Adrenal gland (tissue), 19 donors: ENCODE measurements at places on chromosomes 12 and 14.

DNA sequence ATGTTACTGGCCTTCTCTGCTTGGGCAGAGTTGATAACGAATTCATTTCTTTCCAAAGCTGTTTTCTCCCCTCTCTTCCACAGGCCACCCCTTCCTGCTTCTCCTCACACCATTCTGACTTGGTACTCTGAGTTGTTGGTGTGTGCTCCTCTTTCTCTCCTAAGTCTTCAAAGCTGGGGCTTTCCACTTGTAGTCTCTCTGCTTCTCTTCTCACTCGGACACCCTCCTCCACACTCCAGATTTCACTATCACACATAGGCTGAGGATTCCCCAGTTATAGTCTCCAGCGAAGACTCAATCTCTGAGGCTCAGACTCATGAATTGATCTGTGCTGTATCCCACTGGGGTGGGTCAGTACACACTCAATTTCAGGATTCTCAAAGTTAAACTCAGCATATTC, 201.0 kb downstream of the SSPN start:
- DNase-seq = no peak

- peak; percentile 30 for DNase-seq
Measured at GRCh38 chr12:50620109-50620977, 115.6 kb downstream of the DIP2B start.

- DNase-seq = no peak
Measured at GRCh38 chr12:105032703-105033357, 46.7 kb downstream of the NOPCHAP1 start.

DNA sequence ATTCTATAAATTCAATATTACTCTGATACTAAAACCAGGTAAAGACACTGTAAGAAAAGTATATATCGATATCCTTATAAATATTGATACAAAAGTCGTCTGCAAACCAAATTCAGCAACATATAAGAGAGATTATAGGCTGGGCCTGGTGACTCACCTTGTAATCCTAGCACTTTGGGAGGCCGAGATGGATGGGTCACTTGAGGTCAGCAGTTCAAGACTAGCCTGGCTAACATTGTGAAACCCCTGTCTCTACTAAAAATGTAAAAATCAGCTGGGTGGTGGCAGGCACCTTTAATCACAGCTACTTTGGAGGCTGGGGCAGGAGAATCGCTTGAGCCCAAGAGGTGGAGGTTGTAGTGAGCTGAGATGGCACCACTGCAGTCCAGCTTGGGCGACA, 13.5 kb upstream of the TUBA1C start:
- no peak for DNase-seq

GRCh38 chr14:94128216-94128839, 1.1 kb downstream of the IFI27L2 start:
- DNase-seq = no peak

DNA sequence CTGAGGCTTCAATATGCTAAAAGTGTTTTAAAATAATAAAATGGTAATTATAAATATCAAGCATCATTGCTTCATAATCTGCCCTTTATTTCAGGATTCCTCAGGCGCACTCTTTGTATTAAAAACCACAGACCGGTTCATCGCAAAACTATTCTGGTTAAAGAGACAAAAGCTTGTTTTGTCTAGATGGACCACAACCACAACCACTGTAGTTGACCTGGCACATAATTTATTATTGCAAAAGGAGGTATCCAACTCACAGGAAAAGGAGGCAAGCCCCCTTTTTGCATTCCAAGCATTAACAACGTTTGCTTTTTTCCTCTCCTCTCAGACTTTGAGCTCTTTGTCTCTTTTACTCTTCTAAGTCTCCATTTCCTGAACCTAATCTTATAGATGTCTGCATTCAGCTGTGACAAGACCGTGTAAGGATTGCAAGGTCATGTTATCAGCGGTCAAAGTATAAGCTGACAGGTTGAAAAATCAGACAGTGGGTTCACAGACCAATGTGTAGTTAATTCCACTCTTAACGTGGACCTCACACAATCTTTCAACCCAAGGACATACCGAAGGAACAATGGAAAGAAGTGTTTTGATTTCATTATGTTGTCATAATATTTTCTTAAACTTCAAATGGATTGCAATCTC, 1057.6 kb downstream of the GALC start:
- DNase-seq = no peak

GRCh38 chr12:5273709-5274108, 158.2 kb upstream of the NTF3 start:
- DNase-seq = no peak

GRCh38 chr14:24353559-24354481, 14.0 kb upstream of the RIPK3 start:
- DNase-seq = no peak

DNA sequence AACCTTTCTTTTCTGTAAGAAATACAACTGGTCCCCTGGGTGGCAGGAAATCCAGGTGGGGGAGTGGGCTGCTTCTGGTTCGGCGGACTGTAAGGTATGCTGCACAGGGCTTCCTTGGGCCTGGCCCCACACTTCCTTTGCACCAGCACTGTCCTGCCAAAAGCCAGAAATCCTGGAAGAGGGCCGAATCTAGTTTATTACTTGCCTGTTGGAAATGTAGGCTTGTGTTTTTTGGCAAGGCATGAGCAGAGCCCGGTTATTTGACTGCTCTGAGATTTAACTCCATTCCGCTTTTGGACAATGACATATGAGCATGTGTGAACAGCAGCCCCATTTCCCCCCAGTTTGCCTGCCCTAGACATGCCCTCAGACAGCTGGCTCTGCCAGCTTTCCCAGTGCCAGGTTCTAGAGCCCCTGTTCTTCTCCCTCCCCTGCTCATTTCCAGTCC, 86.6 kb downstream of the BORCS5 start:
- peak; percentile 33 for DNase-seq

DNA sequence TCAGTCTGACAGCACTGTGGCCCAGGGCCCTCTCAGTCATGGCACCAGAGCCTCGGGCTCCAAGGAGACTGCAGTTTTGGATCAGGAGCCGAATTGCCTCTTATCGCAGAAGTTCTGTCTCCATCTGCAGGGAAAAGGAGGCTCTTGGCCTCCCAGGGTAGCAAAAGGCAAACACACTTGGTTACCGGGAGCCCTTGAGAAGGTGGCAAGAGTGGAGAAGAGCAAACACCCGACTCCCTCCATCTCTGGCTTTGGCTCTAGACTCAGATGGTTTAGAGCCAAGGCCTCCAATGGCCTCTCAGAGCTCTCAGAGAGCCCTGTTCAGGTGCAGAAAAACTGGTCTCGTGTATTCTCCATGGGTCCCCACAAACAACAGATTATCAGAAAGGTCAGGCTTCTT, 44.6 kb downstream of the NINJ2 start:
- DNase-seq = no peak

DNA sequence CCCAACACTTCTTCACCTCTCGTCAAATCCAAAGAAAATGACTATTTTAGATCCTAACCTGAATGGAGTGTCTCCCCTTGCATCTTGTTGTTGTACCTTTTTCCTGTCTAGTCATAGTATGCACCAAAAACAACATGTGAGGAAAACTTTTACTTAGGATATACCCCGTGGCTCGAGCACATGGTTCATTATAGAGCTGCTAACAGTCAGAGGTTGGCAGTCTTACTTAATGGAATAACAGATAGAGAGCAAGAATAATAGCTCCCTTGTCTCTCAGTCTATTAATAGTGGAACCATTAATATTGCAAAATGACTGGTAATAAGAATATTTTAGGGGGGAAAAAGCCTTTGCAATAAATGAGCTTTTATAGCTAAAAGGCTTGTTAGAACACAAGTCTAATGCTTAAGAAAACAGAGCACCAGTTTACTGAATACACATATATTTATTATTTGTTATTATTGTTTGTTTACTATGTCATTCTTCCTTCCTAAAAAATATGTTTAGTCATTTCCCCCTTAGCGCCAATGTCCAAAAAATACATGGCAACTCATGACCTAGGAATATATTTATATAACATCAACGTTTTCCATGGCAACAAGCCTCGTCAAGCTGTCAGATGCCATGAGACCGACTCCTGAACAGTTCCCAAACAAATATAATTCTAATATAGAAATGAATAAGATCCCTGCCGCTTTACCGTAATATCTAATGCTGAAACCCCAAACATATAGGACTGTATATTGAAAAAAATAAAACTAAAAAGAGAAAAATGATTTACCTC, 592.4 kb downstream of the SOX5 start:
- DNase-seq = no peak
